ENCODE measurements at places on chromosomes 12 and 14. TPM values are rescaled to one million over a fixed set of nuclear protein-coding genes. Genes with fewer than 3 reads are reported as not detected.

- no peak for DNase-seq
These were observed 47.9 kb upstream of the SOCS2 start for GRCh38 chr12:93524386-93525133.

PRB2 gene
- not detected for polyA plus RNA-seq

DNA sequence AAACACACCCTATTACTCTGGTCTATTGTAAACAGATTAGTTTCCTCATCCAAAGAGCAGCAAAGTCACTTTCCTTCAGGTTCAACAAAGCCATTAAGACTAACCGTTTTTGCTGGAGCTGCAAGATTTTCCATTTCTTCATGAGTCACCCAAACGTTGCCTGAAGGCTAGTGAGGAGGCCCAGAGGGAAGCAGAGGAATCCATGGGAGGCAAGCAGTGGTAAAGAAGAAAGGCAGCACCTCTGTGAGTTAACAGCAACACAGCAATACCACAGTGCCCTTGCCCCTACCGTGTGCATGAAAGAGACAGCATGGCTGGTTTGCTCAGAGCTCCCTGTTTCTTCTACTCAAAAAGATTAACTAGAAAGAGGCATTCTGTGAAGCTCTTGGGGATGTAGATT is 206.3 kb downstream of the ACSS3 start:
- DNase-seq = no peak

PARPBP gene
- 5.4 TPM for polyA plus RNA-seq

DNA sequence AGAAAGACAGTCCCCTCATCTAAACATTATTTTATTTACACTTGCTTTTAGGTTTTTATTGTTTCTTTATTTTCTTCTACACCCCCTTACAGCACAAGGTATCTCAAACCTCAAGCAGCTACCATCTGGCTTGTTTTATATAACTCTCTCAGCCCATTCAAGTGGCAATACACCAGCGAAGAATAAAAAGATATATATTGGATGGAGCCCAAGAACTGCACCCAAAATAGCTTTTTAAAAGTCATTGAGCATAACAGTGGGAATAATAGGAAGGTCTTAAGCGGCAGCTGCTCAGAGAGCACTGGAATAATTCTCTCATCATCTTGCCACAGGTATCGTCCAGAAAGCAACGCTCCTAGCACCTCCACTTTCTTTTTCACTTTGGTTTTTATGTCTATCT is 322.5 kb downstream of the SYT1 start:
- DNase-seq = no peak

- DNase-seq = no peak
These were observed 41.0 kb downstream of the DIP2B start for GRCh38 chr12:50545786-50546185.

Data from forelimb muscle (tissue), 1 donor.